ENCODE measurements at places on chromosomes 7 and 10.
A peak's percentile ranks its signal among the peaks of the same experiment; 100 is the strongest.

- DNase-seq, result no peak
Measured at GRCh38 chr7:66913118-66914037, 7.6 kb upstream of the TMEM248 start.

DNA sequence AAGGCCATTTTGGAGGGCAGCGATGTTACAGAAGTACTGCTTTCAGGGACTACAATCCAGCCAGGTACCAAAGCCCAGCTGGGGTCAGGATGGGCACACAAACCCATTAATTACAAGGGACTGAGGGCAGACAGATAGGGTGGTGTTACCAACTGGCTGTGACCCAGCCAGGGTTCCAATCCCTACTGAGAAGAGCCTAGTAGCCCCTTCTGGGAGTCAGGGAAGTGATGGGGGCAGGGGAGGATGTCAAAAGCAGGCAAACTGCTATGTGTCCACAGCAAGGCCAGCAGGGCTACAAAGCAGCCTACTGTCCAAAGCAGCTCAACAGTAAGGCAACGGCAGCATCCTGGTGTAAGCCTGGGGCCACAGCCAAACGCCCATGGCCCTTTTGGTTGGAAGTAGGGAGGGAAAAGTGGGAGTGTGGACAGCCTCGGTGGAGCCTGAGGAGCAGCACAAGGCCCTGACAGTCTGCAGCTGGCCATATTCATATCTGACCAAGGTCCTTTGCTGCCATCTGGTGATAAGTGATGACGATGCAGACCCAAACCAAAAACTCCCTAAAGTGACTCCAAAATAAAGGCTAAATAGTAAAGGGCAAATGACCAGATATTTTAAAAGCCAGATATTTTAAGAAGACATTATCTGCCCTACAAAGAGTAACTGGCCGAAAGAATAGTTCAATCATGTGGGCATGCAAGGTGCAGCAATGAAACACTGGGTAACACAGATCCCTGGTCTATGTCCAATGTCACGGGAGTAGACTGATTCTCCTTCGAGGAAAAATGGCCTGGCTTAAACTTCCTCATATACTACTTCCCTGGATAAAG is 56.9 kb downstream of the XPNPEP1 start:
- DNase-seq, result no peak

DNA sequence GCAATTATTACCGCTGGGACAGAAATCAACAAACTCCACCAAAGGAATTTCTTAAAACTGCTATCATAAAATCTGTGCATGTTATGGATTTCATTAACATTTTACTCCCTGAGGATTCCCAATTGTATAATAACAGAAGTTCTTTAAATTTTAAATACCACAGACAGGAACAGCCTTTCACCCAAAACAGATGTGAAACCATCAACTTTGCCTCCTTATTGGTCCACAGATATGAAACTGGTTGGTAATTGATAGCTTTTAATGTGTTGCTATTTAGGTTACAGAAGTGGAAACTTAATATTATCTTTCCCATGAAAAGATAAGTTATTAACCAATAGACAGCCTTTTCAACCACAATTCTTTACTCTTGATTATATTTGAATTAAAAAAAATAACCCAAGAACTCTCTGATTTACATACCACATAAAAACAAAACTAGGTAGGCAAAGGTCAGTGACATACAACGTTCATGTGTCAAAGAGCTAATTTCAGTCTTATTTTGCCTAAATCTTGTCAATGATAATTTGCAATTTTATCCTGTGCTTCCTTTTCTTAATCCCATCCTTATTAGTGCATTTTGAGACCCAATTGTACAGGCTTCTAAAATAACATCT is 90.0 kb downstream of the NRP1 start:
- DNase-seq, result no peak

DNA sequence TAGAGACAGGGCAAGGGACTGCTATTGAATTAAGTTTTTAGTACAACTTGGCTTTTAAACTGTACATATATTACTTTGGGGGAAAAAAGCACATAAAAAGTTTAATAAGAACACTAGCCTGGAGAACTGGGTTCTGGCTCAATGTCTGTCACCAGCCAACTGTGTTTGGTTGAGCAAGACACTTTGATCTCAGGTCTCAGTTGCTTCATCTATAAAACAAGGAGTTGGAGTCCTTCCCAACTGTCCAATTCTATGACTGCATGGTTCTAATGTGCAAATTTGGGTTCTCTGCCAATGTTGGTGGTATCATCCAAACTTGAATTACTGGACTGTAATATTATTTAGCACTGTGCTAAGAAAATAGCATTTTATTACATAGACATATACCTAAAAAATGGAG is 50.3 kb downstream of the ATXN7L1 start:
- no peak for DNase-seq

- no peak for DNase-seq
Measured at GRCh38 chr10:71241830-71242621, 29.7 kb downstream of the UNC5B start.

GRCh38 chr7:134088199-134088598 is 38.9 kb upstream of the LRGUK start:
- no peak for DNase-seq

DNA sequence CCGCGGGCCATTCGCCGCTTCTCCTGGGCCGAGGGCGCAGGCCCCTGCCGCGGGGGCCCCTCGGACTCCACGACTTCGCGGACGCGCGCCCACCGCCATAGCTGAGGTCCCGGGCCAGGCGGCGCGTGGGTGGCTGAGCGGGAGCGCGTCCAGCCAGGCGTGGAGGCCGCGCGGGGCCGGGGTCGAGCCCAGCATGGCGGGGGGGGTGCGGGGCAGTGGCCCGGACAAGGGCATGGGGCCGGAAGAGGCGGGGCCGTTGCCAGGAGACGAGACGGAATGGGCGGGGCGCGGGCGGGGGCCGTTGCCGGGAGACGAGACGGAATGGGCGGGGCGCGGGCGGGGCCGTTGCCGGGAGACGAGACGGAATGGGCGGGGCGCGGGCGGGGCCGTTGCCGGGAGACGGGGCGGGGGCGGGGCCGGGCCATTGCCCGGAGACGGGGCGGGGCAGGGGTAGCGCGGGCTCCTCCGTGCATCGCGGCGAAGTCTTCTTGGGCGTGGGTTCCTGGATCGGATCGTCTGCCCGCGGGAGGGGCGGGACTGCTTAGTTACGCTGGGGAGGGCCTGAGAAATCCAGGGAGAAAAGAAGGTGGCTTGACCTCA is 14.8 kb downstream of the ADAM8 start:
- peak; percentile 83 for DNase-seq

GRCh38 chr10:65931291-65932070 is 994.4 kb upstream of the LRRTM3 start:
- DNase-seq, result no peak

GRCh38 chr10:95864906-95865813 is 42.6 kb upstream of the CC2D2B start:
- DNase-seq, result no peak

DNA sequence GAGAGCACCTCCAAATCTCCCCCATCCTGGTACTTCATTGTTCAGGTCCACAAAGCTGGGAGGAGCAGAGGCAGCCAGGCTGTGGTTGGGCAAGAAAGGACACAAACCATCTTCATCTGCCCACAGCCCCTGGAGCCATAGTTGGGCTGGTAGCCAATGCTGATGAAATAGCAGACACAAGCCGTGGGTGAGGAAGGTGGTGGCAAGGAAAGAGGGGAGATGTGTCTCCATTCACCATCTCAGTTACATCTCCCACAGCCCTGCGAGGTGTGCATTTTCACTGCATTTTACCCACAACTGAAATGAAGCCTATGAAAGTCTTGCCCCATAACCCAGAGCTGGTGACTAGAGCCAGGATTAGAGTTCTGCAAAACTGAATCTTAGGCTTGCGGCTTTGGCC is 35.0 kb downstream of the PIK3AP1 start:
- DNase-seq, result no peak

- DNase-seq, result no peak
Measured at GRCh38 chr7:102967798-102968197, 55.0 kb downstream of the LRRC17 start.

- DNase-seq, result no peak
Measured at GRCh38 chr7:50614721-50615518, 49.7 kb upstream of the DDC start.

Data from stimulated activated CD4-positive, alpha-beta T cell treated with anti-CD3 and anti-CD28 coated beads, Interleukin-4, amount 100 ng/mL, for 4 hours (primary cell).